ENCODE measurements at places on chromosomes 2 and 18. TPM values are rescaled to one million over a fixed set of nuclear protein-coding genes. Genes with fewer than 3 reads are reported as not detected.

Gene RAB1A
- total RNA-seq = 106 TPM

Gene SERPINB10
- not detected for total RNA-seq

- DNase-seq = no peak
Measured at GRCh38 chr2:48952143-48952542, 196.6 kb upstream of the LHCGR start.

- no peak for DNase-seq
Measured at GRCh38 chr2:181683518-181684453, 3.5 kb upstream of the NEUROD1 start.

Gene GBX2
- not detected for total RNA-seq

Gene RAMP1
- total RNA-seq = 29.4 TPM

All from ovary (tissue), 10 donors.